ENCODE measurements at places on chromosomes 7 and 10.
A peak's percentile ranks its signal among the peaks of the same experiment; 100 is the strongest.

GRCh38 chr10:43121444-43121843, 16.8 kb upstream of the CSGALNACT2 start:
- DNase-seq = no peak

DNA sequence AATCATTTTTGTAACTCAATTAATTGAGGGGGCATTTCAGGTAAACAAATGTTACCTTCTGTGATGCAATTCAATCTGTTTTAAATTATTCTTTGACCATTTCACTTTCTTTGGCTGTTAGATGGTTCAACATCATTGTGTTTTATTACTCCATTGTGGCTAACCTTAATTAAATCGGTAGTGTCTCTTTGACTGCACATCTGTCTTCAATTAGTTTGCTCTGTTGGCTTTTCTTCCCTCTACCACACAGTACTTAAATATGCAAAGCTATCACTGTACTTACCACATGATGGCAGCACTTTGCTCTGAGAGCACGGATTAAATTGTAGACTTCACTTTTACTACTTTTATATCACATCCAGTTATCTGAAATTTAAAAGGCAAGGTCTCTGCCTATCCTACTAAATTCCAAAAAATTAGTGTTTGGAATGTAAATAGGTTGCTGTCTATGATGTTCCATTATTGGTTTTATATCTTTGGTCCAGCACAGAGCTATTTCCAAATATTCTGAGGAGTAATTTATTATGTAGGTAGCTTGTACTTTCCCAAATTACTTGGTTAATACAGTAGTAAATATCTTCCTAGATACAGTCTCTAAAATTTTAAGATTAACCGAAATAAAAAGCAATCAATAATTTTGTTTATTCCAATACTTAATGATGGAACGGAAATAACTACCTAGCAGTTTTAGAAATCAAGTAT, 352.0 kb downstream of the PCLO start:
- no peak for DNase-seq

- DNase-seq = no peak
These were observed 39.3 kb upstream of the DUSP5 start for GRCh38 chr10:110458266-110458920.

DNA sequence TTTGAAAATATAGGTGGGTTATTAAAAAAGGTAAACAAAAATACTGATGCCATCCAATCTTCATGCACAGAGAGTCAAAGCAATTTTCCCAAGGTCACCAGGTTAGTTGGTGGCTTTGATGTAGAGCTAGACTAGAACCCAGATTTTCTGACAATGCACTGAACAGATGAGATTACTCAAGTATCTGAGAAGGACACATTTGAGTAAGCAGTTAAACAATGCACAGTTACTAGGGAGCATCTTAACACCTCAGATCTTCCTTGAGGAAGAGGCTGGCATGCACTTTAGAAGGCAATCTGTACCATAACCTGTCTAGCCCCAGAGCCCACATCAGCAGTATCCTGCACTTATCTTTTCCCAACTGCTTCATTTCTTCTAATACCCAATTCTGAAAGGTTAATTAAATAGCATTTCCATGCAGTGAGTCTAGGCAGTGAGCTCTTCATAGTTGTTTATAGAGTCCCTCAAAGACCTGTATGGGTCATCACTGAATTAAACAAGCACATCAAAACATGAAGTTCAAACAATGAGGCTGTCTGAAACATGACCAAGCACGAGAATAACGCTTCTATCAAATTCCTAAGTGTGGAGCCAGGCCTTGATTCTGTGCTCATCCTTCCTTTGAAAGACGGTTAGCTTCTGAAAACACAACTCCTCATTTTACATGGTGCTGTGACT, 38.2 kb upstream of the ANK3 start:
- no peak for DNase-seq

- no peak for DNase-seq
These were observed 528.9 kb upstream of the FZD8 start for GRCh38 chr10:36170943-36171501.

DNA sequence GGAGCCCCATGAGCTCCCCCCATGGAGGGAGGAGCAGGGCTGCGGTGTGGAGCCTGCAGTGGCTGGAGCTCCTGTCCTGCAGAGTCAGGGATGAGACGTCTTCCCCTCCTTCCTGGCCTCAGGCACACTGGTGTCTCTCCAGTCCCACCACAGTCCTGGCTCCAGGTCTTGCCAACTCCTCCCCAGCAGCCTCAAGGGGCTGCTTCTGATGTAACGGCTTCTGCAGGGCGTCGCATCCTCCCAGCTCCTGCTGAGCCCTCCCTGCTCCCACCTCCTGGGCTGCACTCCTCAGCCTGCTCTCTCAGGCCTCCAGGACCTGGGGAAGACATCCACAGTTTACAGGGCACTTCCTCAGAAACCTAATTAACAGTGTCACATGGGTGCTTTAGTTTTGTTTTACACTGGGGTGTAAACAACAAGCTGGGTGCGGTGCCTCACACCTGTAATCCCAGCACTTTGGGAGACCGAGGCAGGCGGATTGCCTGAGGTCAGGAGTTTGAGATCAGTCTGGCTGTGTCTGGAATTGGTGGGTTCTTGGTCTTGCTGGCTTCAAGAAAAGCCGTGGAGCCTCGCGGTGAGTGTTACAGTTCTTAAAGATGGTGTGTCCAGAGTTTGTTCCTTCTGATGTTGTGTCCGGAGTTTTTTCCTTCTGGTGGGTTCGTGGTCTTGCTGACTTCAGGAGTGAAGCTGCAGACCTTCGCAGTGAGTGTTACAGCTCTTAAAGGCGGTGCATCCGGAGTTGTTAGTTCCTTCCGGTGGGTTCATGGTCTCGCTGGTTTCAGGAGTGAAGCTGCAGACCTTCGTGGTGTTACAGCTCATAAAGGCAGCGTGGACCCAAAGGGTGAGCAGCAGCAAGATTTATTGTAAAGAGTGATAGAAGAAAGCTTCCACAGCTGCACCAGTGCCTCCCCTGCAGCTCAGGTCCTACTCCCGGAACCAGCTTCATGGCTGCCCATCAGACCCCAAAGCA, 95.0 kb downstream of the PAXIP1 start:
- no peak for DNase-seq

DNA sequence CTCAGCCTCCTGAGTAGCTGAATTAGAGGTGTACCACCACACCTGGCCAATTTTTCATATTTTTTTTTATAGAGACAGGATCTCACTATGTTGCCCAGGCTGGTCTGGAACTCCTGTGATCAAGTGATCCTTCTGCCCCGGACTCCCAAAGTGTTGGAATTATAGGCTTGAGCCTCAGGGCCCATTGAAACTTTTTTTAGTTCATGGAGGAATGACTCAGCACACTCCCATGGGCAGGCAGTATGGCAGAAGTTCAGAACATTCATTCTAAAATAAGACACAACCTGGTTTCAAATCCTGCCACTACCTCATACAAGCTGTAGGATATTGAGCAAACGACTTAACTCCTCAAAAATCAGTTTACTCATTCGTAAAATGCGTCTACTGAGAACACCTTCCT, 320.4 kb upstream of the SP8 start:
- DNase-seq = no peak

- DNase-seq = peak; percentile 76
These were observed 15.9 kb upstream of the ADCK2 start for GRCh38 chr7:140656548-140657515.

GRCh38 chr10:63268798-63269503, 135.8 kb downstream of the NRBF2 start:
- peak; percentile 96 for DNase-seq

- no peak for DNase-seq
These were observed 162.8 kb upstream of the KCND2 start for GRCh38 chr7:120110169-120110568.

DNA sequence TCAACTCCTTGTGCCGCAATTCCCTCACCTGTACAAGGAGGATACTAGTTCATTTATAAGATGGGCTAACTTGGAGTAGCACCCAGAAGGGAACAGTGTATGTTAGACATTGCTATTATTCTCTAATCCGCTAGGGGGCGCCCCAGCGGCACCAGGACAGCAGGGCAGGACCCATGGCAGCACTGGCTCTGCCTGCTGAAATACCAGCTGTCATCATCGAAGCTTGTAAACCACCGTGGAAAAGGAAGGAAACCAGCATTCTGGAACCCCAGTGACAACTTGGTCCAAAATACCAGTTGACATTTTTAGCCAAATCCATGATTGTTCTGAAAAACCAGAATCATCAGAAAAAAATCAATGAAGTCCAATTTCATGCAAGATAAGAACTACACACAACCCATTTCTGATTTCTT, 134.4 kb downstream of the ITGA8 start:
- DNase-seq = peak; percentile 16

- DNase-seq = no peak
These were observed 140.6 kb downstream of the KIAA1217 start for GRCh38 chr10:24349379-24350001.

DNA sequence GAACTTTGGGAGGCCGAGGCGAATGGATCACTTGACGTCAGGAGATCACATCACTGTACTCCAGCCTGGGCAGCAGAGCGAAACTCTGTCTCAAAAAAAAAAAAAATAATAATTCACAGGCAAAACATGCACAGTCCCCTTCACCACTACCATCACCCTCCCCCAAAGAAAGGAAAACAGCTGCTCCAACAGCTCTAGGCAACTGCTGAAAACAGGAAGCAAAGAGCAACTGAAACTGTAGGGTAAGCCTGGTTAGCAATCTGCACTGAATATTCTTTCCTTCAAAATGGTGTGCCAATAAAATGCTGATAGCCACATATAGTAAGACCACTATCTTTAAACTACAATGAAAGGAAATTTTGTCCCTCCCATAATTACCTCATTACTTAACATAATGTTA, 11.8 kb downstream of the NT5C2 start:
- no peak for DNase-seq

DNA sequence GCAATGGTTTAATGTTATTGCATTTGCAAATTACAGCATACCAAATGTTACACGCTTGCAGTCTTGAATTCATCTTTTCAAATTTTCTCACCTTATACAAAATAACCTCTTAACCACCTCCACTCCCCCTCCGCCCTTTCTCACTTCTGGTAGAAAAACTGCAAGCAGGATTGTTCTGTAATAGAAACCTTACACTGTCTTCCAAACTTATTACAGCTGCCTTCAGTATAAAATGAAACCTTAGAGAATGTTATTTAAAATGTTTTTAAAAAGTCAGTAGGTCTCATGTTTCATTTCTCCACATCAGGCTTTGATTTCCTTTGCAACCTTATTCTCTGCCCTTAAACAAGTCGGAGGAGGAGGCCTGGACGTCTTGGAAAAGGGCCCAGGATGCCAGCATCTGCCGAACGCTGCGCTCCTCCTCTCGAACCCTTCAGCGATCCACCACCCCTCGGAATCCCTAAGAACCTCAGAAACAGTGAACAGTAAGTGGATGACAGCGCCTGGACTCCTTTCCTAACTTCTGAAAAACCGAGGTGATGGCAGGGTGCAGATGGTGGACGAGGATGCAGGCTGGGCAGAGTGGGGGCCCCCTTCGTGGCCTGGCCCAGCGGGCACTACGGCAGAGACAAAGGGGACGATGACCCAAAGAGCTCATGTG, 74.0 kb downstream of the FGFR2 start:
- DNase-seq = peak; percentile 77

GRCh38 chr10:88113232-88113631, 249.8 kb downstream of the PTEN start:
- no peak for DNase-seq

GRCh38 chr7:14691597-14692203, 210.9 kb downstream of the DGKB start:
- peak; percentile 90 for DNase-seq

- peak; percentile 58 for DNase-seq
These were observed 120.1 kb downstream of the ELAPOR2 start for GRCh38 chr7:86939197-86939814.

- DNase-seq = no peak
These were observed 75.9 kb downstream of the ICA1 start for GRCh38 chr7:8185926-8186683.

- peak; percentile 25 for DNase-seq
These were observed 491 bp upstream of the AKAP9 start for GRCh38 chr7:91940171-91940570.

- DNase-seq = no peak
These were observed 171.2 kb upstream of the CHRM2 start for GRCh38 chr7:136697271-136697670.

DNA sequence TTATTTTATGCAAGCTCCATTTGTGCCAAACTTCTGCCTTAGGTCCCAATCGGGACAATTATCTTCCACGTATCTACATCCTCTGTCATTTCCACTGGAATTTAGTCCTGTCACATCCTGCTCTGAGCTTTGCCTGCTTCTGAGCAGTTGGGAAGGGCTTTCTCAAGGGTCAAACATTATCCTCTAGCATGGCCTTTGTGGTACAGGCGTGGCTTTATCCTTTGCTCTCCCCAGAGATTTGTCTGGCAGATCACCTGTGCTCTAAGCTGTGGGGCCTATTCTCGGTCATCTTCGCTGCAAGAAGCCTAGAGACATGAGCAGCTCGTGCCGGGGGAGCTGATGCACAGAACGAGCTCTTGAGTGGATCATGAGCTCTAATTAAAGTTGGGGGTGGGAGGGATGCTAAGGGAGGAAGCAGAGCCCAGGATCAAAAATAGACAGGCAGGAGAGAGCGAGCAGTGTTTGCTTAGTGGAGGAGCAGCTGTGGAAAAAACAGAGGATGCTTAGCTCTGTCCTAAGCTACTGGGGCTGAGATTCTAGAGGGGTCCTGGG, 19.8 kb upstream of the TMEM273 start:
- no peak for DNase-seq

GRCh38 chr7:100957832-100958421, 8.6 kb downstream of the MUC3A start:
- no peak for DNase-seq

All from lower leg skin (tissue), 4 donors.